ENCODE measurements at places on chromosomes 11 and 22.
A peak's percentile ranks its signal among the peaks of the same experiment; 100 is the strongest.

DNA sequence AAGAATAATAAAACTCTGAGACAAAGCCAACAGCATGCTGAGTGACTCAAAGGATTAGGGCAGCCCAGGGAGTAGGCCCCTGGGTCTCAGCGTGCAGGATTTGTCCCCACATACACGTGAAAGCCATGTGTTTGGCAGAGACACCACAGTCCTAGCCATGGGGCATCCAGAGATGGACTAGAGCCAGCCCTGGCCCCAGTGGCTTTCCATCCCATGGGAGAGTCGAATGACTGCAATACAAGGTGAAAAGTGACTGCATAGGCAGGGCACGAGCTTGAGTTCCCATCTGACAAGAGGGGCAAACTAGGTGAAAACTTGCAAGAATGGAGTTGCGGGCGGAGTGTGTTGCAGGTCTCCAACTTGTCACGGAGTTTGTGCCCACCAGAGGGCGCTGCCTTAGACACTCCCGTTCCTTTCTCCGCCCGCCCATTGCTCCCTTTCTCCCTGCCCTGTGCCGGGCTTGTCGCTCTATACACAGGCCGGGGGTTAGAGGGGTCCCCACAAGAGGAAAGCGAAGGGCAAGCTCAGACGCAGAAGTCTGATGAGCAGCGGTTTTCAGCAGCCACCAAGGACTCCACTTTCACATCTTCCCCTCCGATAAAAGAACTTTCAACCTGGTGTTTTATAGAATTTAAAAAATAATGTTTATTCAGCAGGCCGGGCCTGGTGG, 24.2 kb downstream of the TSKU start:
- DNase-seq = peak; percentile 80

GRCh38 chr11:76748948-76749347, 34.2 kb upstream of the TSKU start:
- no peak for DNase-seq

GRCh38 chr11:115234794-115235193, 269.4 kb downstream of the CADM1 start:
- DNase-seq = no peak

- no peak for DNase-seq
These were observed 37.3 kb downstream of the ABCC8 start for GRCh38 chr11:17439316-17439782.

- no peak for DNase-seq
These were observed 2.4 kb upstream of the OR4X2 start for GRCh38 chr11:48242501-48242900.

- DNase-seq = no peak
These were observed 3.2 kb upstream of the GAB2 start for GRCh38 chr11:78420796-78421209.

- DNase-seq = no peak
These were observed 2.3 kb downstream of the B3GAT1 start for GRCh38 chr11:134409552-134410429.

GRCh38 chr11:22151649-22152197, 41.2 kb upstream of the ANO5 start:
- DNase-seq = no peak

DNA sequence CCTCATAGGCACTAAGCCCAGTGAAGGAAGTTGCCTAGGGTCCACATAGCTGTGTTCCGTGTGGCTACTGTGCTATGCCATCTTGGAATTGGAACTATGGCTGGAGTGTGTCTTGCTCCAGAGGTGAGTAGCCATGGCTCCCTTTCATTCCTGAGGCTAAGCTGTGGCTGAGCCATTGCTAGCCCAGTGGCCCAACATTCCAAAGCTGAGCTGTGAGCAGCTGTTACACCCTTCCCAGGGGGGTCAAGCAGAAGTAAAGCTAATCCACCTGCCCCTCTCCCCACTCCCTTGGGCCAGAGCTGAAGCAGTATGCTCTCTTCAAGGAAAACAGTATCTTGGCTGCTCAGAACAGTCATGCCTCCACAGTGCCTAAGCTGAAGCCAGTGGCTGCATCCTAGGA, 51.1 kb downstream of the USP35 start:
- no peak for DNase-seq

DNA sequence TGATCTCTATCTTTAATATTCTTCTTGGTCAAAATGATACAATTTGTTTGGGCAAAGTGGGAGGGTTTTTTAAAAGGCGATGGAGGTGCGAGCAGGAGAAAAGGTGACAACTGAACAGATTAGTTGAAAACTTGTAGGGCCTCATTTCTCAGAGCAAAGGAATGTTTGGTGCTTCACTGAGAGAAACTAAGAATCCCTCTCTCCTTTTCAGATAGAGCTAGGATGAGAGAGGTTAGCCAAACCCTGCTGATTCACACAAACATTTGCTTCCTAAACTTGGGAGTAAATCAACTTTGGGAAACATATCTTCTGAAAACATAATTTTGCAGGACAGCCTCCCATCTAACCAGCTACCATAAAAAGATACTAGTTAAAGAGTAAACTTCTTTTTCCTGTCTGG, 57.0 kb downstream of the PHF21A start:
- no peak for DNase-seq

- no peak for DNase-seq
These were observed 75.9 kb downstream of the FAM83F start for GRCh38 chr22:40070701-40071100.

- DNase-seq = no peak
These were observed 107.8 kb upstream of the CHORDC1 start for GRCh38 chr11:90330632-90331031.

DNA sequence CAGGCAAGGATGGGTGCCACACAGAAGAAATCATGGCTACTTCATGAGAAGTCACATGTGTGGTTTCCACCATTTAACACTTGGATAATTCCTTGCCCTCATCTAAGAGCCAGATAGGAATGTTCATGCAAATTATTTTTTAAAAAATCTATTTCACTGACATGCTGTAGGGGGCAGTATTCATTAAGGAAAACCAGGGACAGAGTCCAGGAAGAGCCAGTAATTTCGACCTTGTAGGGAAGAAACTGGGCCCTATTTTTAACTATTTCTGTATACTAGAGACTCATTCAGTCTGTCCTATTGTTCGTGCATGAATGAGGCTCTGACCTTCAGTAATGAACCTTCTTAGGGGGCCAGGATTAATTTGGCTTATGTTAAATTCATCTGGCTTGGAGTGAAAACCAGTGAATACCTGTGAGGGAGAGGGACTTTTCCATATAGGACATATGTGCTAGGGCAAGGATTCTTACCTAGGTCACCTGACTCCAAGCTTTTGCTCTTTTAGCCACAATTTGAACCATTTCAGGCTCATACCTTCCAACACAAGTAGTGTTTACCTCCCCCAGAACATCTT, 192.7 kb downstream of the NAV2 start:
- peak; percentile 47 for DNase-seq

DNA sequence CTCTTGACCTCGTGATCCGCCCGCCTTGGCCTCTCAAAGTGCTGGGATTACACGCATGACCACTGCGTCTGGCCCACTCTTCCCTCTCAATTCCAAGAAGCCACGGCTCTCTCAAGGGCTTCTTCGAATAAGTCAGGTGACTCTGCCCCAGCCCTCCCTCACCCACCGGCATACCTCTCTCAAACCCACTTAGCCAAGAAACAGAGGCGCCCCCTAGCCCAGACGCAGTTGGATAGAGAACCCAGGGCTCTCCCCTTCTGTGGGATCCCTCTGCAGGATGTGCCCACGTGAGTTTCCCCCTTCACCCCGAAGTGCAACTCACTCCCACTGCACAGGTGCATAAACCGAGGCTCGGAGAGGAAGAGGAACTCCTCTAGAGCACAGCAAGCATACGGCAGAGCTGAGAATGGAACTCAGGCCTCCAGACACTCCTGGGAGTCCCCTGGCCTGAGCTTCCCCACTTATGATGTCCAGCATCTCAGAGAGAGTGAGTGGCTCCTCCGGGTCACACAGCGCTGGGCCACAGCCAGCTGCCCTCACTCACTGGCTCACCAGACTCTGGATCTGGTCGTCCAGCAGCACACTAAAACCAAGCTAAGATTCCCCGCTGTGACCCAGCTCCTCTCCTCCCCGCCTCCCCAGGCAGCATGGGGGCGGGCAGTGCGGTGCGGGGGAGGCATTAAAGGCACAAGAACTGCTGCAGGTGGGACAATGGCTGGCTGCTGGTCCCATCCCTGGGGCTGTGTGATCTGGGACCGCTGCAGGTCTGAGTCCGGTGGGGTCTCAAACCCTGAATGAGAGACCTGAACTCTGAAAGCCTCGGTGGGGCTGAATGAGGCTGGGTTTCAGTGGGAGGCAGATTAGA, 16.8 kb upstream of the RGL4 start:
- no peak for DNase-seq

DNA sequence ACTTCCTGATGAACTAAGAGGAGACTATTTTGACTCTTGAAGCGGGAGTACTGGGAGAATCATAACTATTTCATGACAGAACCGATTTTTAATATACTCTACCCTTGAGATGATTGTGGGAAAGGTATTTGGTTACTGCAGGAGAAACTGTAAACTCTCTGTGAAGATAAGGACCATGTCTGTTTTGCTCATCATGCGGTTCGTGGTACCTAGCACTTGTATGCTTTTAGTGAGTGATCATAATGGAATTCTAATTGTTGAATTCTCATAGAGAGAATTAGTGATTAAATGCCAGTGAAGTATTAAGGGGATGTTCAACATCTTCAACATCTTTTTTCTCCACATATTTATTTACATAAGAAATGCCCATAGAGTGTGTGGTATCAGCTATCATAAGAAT, 11.4 kb downstream of the AASDHPPT start:
- DNase-seq = no peak

DNA sequence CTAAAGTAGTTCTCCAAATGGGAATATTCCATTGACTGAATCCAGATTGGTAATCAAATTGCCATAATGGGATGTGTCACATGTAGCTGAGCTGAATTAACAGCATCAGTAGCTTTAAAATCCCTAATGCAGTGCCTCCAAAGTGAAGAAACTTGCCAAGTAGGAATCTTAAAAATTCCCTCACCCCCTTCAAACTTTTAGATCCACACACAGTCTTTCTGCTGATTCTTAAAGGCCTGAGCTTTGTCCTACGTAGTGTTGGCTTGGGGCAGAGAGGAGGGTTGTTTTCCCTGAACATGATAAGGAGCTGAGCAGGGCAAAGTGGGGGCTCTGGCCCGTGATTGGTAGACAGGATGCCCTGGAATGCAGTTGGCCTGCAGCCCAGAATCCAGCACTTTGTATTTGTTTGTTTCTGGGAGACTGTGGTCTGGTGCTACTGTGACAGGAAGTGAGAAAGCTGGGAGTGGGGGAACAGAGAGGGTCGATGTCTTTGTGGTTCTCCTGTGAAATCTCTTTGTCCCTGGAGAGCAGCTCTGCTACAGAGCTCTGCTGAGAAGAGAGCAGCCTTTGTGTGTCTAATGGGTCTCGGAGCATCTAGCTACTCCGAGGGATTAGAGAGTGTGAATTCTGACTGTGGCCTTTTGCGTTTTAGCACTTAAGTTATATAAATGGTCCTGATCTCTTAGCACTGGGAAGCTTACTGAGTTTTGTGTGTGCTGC, 16.9 kb downstream of the CTNND1 start:
- DNase-seq = peak; percentile 81

DNA sequence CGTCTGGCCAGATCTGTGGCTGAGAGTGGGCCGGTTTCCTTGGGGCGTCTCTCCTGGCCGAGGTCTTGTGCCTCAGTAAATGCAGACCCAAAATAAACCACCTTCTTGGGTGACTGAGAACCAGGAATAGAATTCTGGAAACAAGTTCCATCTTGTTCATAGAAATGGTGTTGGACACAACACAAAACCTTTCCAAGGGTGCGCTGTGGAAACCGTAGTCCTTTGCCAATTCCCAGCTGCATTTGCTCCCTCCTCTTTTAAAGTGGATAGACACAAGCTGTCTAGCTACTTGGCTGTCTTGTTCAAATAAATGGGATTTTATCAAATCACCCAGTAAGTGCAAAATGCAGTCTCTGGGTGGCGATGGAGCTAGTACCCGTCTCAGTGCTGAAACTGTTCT, 300.2 kb downstream of the SHANK2 start:
- DNase-seq = no peak

- DNase-seq = no peak
These were observed 4.8 kb upstream of the TRIM6 start for GRCh38 chr11:5591613-5592012.

DNA sequence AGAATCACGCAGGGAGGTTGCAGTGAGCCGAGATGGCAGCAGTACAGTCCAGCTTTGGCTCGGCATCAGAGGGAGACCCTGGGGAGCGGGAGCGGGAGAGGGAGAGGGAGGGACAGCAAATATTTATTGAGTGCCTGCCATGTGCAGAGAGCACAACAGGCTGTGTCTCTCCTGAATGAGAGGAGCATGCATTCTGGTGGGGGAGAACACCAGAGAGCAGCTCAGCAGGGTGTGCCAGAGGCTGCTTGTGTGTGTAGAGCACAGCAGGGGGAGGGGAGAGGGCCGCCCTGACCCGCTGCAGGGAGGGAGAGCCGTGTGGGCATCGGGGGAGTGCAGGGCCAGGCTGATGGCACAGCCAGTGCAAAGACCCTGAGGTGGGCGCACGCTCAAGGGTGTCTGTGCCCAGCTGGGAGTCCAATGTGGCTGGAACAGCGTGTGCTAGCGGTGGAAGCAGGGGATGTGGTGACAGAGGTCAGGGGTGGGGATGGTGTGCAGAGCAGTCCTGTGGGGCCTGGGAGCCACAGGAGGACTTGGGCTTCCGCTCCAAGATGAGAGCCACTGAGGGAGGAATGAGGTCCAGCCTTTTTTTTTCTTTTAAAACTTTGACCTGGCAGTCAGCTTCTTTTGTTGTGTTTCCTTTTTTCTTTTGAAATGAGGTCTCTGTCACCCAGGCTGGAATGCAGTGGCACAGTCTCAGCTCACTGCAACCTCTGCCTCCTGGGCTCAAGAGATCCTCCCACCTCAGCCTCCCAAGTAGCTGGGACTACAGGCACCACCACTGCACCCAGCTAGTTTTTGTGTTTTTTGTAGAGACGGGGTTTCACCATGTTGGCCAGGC, 12.0 kb downstream of the PPIL2 start:
- no peak for DNase-seq

DNA sequence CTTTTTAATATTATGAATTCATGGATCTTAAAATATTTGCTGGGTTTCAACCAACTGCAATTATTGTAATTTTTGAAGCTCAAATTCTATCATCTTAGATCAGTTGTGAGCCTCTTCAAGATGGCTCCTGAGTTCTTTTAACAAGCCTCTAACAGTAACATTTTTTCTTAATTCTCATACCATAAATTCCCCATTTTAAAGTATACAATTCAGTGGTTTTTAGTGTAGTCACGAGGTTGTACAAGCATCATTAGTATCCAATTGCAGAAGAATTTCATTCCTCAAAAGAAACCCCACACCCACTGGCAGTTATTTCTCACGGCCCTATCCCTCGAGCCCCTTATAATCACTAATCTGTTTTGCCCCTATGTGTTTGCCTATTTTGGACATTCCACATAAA, 270.8 kb downstream of the SBF2 start:
- no peak for DNase-seq

- no peak for DNase-seq
These were observed 28.8 kb downstream of the SWAP70 start for GRCh38 chr11:9692691-9693090.

All from amniotic stem cell (primary cell).